Activated B cell treated with CpG ODN at 0.5 μM for 24 hours (primary cell): ENCODE measurements at places on chromosomes 7 and 10. TPM values are rescaled to one million over a fixed set of nuclear protein-coding genes. Genes with fewer than 3 reads are reported as not detected.

DNA sequence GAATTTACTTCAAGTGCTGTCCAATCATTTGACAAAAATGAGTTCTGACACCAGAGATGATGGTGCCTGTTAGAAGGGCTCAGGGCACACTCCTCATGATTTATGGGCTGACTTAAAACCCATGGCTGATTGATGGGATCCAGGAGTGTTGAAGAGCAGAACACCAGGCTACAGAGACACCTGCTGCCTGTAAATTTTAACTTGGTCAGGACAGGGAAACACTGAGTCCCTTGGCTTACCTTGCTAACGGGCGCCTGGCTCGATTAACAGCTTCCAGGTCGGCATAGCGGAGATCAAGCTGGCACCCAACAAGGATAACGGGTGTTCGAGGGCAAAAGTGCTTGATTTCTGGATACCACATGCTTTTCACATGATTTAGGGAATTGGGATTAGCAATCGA, 51.4 kb downstream of the RHOBTB1 start:
- DNase-seq = no peak

- DNase-seq = no peak
These were observed 83.4 kb downstream of the AGMO start for GRCh38 chr7:15478401-15478800.

DNA sequence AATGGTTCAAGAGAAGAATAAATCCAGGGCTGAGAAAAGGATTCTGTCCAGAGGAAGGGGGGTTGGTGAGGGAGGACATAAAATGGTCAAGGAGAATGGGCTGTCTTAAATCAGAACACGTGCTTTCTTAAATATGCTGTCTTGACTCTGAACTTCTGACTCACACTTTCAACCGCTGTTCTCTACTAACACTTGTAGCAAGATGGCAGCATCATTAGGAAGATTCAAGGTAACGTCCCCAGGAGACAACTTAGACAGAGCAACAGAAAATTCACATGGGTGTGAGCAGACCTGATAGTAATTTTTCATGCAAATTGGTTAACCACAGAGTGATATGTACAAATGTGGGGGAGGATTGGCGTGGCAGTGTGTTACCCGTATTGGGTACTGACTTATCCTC, 126.8 kb upstream of the GALNT17 start:
- DNase-seq = no peak

DNA sequence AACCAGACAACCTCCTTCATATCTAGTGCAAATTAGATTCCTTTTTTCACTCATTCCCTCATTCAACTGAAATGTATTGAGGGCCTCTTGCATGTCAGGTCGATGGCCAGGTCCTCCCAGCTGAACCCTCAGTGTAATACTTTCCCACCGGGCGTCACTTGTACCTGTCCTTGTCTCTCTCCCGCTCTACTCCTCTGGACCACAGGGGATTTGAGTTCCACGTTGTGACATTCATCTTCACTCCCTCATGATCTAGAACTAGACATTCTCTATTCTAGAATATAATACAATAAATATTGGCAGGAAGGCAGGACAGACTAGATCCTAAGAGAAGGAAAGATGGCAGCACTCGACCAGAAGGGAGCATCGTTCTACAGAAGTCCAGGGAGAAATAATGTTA, 83.9 kb downstream of the WNT2 start:
- DNase-seq = no peak

Gene UCMA
- not detected in 2 replicates for total RNA-seq

DNA sequence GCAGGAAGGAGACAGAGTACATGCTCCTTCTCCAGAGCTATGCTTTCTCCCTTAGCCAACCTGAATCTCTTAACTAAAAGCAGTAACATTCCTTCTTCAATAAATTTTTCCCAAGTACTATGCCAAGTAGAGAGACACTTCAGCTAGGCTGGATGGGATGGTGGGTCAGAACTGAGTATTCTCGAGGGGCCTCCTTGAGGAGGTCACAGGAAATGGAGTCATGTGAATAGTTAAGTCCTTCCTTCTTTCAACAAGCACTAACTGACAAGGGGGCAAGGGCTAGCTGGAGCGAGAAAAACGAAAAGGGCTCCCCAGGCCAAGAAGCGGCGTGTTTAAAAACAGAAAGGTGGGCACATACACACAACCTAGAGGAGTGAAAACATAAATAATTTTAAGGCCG, 5.5 kb downstream of the RSU1 start:
- no peak for DNase-seq

DNA sequence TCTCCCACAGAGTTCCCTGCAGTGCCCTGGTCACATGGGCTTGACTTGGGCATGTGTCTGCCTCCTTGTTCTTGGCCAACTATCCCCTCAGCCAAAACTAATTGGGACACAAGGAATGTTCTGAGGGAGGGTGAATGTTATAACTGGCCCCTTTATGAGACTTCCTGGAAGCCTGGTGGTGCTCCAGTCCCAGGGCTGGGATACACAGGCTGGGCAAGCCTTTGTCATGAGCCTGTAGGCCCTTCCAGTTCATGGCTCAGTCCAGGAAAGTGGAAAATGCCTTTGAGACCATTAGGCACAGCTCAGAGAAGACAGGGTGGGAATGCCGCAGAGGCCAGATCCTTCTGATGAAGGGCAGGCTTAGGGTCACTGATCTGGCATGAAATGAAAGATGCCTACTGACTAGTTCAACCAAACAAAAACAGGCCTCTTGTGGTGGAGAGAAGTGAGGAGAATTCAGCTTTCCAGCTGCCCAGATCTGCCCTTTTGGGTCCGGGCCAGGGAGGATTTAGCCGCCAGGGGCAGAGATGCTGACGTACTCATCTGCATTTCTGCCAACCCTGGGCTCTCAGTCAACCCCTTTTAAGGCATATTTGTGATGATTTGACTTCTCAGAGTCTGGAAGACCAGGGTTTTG, 961.5 kb downstream of the KCNMA1 start:
- no peak for DNase-seq

DNA sequence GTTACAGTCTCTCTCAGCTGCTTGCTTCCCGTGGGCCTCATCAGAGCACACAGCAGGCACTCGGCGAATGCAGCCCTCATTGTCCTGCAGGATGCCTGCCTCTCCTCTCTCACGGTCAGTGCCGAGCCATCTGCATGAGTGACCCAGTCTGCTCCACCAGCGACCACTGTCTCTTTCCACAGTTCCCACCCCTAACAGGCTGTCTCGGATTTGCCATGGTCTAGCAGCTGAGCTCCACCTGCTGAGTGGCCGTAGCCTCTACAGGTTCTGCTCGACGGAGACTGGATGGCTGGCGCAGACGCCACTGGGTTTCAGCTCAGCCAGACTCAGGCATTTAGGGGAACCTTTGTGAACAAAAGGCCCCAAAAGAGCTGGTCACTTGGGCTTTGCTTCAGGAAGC, 209.4 kb upstream of the FOXK1 start:
- DNase-seq = no peak

GRCh38 chr10:89574368-89574767, 39.0 kb upstream of the SLC16A12 start:
- DNase-seq = no peak

DNA sequence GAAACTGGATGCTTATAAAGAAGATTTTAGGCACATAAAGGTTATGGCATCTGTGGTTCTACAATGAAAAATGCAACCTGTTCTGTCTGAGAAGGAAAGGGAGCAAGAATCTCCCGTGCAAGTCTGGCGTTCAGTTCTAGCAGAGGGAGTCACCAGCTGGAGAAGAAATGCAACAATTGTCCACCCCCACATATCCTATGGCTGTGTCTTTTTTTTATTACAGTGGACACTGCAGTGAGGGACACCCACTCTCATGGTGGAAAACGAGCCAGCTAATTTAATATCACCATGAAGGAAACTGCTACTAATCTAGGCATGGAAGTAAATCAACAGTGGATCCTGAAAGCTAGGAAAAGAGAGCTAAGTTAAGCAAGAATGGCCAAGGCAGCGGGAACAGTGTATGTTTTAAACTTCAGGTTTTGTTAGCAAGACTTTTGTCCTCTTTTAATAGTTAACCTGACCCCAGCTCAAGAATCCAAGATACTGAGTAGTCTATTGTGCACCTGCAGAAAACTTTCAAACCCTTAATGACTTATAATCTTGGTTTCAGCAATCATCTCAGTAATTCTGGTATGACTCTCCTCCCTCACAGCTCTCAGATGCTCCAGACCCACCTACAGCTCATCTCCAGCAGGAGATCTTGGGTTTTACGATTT, 149.3 kb downstream of the FGFR2 start:
- DNase-seq = no peak

DNA sequence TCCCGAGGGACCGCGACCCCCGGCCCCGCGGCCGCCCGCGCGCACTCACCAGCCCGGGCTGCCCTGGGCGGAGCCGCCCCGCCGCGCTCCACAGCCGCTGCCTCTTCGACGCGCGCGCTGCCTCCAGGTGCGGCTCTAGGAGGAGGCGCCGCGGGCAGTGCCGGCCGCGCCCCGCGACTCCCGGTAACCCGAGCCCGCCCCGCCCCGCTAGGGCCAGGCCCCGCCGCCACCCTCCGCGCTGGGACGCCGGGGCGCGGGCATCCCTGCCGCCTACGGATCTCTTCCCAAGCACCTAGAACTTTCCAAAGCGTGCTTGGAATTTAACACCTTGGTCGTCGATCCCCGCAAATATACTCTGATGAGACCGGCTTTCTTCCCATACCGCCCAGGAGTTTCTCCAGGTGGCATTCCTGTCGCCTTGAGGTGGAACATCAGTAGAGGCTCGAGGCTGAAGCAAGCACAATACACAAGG, at the start of gene SLC26A5:
Gene SLC26A5, minus strand, starts transcription at position 159 of the 472 bp plus-strand sequence. CDS start 24,693 bp downstream, outside the sequence.
- DNase-seq = no peak

- no peak for DNase-seq
These were observed 181.0 kb upstream of the RHOBTB1 start for GRCh38 chr10:61124756-61125530.

DNA sequence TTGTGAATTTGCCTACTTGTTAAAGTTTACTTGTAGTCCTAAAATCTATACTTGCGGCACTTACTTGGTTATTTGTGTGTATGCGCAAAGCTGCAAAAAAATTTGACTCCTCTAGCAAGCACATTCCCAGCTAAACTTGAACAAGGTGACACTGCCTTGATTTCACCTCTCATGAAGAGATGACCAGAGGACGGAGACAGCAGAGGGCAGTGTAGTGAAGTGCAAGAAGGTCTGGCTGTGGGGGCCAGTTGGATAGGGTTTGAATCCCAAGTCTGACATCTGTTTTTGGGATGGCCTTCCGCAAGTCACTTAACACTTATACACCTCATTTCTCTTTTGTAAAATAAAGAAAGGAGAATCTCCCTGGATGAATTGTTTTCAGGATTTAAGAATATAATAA, 15.7 kb downstream of the SLK start:
- no peak for DNase-seq

DNA sequence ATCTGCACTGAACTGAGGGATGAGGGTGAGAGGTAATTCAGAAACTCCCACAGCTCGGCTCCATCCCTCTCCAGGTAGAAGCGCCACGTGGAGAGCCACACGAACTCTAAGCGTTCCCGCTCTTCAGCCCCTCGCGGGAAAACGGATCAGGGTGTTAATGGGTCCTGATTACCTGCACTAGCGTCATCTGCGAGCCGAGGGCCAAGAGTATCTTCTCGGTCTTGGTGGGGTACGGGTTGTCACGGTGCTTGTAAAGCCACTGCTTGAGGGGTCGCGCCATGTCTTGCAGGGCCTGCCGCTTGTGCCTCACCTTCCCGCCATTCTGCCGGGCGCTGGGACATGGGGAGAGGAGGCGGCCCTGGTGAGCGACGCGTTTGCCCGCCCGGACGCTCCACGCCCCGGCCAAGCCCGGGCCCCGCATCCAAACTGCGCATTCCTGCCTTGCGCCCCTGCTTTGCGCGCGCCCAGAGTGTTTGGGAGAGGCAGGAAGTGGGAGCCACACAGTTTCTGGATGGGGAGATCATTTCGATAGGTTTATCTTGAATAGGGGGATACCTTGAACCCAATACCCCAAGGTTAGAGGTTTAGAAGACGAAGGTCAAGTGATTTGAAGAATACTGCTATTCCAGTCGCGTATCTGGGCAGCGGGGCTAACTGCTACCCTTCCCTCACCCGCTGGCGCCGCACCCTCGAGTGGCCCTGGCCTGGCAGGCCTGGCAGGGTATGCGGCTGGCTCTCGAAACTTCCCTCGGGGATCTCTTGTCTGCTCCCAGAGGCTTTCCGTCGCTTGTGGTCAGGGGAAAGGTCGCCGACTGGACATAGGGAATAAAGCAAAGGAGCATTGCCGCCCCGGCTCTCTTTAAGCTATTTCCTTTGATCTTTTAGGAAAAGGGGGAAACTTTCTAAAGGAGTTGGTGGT, 4.2 kb downstream of the MKX start:
- DNase-seq = no peak

GRCh38 chr7:76065016-76065612, 17.2 kb downstream of the MDH2 start:
- DNase-seq = no peak

DNA sequence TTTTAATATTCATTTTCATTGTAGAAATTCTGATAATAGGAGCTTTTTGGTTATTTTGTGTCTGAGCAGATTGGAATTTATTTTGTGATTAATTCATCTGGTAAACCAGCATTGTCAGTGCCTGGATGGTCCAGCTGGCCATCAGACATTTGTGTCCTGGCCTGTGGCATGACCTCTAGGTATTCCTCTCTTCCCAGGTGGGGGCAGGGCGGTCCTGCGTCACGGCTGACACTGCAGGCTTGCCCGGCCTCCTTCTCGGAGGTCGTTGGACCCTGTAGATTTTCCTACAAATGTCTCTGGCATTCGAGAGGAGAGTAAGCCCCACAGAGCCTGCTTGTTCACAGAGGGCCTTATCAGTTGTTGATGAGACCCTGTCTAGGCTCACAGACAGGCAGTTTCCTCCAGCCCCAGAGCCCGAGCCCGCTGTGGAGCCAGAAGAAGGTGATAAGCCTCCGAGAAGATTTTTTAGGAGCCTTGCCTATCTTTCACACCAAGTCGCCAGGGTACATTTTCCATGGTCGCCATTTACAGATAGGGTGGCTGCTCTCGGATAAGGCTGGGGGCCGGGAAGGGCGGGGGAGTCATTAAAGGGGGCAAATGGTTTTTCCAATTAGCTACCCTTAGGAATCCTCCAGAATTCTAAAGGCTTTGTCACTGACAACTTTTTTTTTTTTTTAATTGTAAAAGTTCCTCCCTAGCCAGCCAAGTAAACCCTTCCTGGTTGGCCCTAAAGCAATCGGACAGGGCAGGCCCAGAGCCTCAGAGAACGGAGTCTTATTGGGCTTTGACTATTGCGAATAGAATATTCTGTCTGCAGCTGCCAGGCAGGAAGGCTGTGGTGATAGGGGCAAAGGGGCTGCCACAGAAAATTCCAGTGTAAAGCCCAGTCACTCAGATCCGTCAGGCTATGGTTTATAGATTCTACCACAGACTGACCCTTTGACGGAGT, 78.1 kb upstream of the TBX20 start:
- DNase-seq = no peak

Gene PRTFDC1
- total RNA-seq = not detected in 2 replicates

Gene GNAT3
- total RNA-seq = not detected in 2 replicates

GRCh38 chr7:88759230-88760135, at the start of gene ZNF804B:
Gene ZNF804B, plus strand, starts transcription at chr7:88759700. Its CDS starts 277 bp downstream, at chr7:88759977.
- no peak for DNase-seq

- DNase-seq = no peak
These were observed 56.2 kb upstream of the A1CF start for GRCh38 chr10:50941629-50942028.

DNA sequence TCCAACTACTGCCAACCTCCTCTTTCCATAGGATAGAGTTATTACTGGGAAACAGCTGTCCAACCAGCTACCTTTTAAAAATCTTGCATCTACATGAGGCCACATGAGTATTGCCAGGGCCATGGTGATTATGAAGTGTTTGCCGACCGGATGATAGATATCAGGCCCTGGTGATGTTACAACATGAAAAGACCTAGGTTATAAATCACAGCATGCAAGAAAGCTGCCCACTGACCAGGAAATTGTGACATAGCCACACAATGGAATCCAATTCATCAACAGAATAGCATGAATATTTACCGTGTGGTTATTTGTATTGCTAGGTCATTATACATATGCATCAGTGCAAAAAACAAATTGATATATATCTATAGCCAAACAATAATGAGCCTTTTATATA, 517.0 kb downstream of the INHBA start:
- DNase-seq = no peak

Gene CAV1
- 5.2 and 6.1 TPM in 2 replicates for total RNA-seq
